ENCODE measurements at places on chromosomes 16 and 17.
A peak's percentile ranks its signal among the peaks of the same experiment; 100 is the strongest.

- no peak for DNase-seq
These were observed 4.0 kb downstream of the SKA2 start for GRCh38 chr17:59151006-59151405.

GRCh38 chr17:64155751-64156544, 26.0 kb upstream of the ERN1 start:
- DNase-seq, result peak; percentile 65

- no peak for DNase-seq
These were observed 80.9 kb downstream of the PARN start for GRCh38 chr16:14548933-14549788.

GRCh38 chr17:39767147-39767546, 29.4 kb downstream of the GRB7 start:
- DNase-seq, result no peak

DNA sequence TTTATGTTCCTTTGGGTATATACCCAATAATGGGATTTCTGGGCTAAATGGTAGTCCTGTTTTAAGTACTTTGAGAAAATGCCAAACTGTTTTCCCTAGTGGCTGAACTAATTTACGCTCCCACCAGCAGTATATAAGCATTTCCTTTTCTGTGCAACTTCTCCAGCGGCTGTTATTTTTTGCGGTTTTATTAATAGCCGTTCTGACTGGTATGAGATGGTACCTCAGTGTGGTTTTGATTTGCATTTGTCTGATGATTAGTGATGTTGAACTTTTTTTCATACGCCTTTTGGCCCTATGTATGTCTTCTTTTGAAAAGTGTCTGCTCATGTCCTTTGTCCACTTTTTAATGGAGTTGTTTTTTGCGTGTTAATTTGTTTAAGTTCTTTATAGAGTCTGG, 25.8 kb upstream of the TEKT1 start:
- no peak for DNase-seq

GRCh38 chr16:81946206-81946605, 65.1 kb downstream of the SDR42E1 start:
- no peak for DNase-seq

GRCh38 chr17:47654991-47655390, 5.3 kb downstream of the KPNB1 start:
- no peak for DNase-seq

DNA sequence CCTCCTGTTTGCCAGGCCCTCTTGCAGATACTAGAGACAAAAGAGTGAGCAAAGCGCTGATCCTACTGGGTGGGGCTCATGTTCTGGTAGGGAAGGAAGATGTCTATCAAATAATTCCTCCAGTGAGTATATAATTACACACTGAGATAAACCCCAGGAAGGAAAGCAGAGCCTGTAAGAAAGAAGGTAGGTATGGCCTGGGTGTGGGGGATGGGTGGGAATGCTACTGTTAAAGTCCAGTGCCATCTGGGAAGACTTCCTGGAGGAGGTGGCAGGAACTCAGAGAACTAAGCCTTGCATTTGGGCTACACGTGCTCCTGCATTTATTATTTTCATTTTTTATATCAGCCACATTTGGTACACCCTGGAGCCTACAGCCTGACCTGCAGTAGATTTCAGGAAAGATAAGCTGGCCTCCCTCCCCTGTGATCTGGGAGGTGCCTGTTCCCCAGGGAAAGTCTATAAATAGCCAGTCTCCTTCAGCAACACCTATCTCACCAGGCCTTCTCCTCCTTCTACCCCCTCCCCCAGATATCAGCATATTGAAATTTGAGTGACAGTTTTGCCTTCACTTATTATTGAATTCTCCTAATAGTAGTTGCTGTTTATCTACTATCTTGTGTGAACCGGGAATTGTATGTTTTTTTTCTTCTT, 11.5 kb downstream of the ATP2C2 start:
- no peak for DNase-seq

DNA sequence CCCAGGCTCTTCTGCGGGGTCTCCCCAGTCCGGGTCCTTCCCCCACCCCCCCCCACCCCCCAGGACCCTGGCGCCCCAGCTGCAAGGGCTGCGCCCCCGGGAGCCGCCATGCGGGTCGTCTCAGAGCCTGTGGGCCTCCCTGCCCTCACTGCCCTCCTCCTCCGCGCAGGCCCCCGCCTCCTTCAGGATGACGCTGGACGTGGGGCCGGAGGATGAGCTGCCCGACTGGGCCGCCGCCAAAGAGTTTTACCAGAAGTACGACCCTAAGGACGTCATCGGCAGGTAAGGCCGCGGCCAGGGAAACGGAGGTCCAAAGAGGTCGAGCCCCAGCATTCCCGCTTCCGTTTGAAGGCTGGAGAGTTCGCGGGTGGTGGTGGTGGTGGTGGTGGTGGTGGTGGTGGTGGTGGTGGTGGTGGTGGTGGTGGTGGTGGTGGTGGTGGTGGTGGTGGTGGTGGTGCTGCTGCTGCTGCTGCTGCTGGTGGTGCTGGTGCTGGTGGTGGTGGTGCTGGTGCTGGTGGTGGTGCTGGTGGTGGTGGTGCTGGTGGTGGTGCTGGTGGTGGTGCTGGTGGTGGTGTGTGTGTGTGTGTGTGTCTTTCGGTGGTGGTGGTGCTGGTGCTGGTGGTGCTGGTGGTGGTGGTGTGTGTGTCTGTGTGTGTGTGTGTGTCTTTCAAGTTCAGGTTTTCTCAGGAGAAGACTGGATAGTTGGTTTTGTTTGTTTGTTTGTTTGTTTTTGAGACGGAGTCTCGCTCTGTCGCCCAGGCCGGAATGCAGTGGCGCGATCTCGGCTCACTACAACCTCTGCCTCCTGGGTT, 615 bp downstream of the PHKG2 start:
- peak; percentile 30 for DNase-seq

DNA sequence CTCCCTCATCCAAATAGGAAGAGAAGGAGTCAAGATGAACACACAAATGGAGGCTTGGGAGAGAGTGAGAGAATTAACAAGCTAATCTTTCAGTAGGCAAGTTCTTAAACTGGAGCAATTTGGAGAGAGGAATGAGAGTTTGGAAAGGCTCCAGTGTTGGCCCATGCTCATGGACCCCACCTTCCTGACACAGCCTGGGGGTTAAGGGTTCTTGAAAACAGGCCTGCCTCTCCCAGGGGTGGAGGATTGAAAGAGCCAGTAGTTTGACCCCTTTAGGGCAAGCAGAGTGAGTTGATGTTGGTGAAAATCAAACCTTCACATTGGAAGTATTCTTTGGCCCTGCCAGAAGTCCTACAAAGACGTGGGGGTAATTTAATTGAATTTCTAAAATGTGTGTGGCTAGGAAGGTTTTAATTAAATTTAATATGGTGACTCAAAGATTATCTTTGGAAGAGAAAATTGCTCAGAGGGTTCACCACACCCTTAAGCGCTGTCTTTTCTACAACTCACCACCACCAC, 5.8 kb downstream of the HOXB3 start:
- DNase-seq, result no peak

- DNase-seq, result no peak
These were observed 1.8 kb downstream of the SALL1 start for GRCh38 chr16:51149251-51149661.

- peak; percentile 32 for DNase-seq
These were observed 12.2 kb upstream of the MRPS23 start for GRCh38 chr17:57861790-57862693.

- DNase-seq, result no peak
These were observed 35.7 kb upstream of the MED9 start for GRCh38 chr17:17440938-17441675.

DNA sequence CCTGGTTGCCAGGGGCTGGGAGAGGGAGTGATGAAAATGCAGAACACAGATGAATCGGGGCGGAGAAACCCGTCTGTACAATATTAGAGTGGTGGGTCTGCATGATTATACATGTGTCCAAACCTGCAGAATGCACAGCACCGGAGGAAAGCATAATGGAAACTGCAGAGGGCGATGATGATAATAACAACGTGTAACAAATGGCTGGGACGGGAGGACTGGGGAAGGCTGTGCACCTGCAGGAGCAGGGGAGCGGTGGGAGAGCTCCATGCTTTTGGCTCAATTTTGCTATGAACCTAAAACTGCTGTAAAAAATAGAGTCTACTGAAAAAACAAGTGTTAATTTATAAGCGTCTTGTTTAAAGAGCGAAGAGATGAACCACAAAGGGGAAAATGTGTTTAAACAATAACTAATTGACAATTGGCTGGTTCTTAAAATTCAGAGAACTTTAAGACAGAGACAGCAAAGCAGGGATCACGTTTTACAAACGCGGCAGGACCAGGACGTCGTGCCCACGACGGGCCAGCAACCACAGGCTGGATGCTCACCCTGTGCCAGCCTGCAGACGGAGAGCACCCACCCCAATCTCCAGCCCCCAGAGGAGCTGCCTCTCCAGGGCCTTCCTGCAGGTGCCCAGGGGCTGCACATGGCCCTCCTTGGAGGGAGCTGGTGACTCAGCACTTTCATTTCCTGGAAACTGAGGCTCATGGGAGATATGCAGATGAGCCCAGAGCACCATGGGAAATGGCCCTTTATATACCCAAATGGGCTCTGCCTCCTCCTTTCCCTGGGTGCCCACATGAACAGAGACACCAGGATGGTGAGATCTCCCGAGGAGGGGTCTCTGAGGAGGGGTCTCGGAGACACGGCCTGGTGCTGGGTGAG, at the start of gene TEX19:
TEX19 (plus strand) TSS at position 783 of the 886 bp plus-strand sequence. CDS start 2,904 bp downstream, outside the sequence.
- no peak for DNase-seq

GRCh38 chr17:38881600-38882191, 11.8 kb downstream of the LASP1 start:
- DNase-seq, result peak; percentile 49

DNA sequence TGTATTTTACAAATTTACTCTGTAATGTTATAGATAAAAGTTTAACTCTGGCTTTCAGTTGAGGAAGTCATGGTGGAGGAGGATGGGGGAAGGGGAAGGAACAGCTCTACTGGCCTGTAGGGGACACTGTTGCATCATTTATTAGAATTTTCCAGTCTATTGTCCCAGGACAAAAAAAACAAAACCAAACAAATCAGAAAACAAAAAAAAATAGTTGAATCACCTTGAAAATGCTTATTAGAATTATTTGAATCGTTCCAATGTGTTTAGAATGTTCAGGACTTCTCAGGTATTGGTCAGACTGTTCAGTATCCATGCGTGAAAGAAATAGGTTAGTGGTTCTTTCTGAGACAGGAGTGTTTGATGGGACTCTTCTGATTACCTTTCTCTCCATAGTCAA, 242.0 kb downstream of the FTO start:
- peak; percentile 57 for DNase-seq

- DNase-seq, result peak; percentile 23
These were observed 4.4 kb downstream of the MAP3K3 start for GRCh38 chr17:63626551-63627180.

DNA sequence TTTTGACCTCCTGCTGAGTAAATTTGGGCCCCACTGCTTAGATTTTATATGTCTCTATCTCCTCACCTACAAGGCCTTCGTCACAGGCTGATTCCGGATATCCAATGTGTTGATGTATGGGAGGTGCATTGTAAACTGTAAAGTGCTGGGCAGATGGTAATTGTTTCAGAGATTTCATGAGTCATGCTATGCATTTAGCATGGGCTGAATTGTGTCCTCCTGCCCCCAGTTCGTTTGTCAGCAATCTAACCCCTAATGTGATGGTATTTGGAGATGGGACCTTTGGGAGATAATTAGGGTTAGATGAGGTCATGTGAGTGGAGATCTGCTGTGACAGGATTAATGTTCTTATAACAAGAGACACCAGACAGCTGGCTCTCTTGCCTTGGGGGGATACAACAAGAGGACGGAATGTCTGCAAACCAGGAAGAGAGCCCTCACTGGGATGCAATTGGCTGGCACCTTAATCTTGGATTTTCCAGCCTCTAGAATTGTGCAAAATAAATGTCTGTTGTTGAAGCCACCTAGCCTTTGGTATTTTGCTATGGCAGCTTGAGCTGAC, 101.8 kb upstream of the NLRP1 start:
- no peak for DNase-seq

- DNase-seq, result no peak
These were observed 40.6 kb downstream of the MPRIP start for GRCh38 chr17:17082878-17083277.

DNA sequence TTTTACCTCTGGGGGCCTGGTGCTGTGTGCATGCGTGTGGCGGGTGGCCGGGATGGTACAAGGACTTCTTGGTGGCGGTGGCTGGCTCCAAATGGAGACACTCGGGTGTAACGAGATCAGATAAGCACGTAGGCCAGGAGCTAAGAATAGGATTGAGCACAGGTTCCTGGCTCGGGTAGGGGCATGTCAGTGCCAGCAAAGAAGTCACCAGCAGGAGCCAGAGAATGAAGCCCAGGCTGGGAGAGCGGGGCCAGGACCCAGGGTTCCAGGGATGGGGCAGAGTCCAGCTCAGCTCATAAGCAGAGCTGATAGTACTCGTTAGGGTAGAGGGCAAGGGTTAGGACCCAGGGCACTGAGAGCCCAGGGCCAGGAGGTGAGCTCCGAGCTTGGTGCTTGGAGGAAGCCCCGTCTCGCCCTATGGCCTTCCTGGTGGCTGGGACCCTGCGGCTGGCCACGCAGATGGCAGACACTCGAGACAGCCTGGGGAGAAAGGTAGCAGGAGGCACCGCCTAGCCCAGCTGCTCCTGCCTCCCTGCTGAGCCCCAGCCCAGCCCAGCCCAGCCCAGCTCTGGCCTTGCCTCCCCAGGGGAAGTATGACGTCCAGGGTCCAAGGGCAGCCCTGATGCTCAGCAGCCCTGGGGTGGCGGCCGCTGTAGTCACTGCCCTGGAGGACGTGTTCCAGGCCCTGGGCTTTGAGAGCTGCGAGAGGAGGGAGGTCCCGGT, 8.9 kb downstream of the ZNF213 start:
- no peak for DNase-seq

DNA sequence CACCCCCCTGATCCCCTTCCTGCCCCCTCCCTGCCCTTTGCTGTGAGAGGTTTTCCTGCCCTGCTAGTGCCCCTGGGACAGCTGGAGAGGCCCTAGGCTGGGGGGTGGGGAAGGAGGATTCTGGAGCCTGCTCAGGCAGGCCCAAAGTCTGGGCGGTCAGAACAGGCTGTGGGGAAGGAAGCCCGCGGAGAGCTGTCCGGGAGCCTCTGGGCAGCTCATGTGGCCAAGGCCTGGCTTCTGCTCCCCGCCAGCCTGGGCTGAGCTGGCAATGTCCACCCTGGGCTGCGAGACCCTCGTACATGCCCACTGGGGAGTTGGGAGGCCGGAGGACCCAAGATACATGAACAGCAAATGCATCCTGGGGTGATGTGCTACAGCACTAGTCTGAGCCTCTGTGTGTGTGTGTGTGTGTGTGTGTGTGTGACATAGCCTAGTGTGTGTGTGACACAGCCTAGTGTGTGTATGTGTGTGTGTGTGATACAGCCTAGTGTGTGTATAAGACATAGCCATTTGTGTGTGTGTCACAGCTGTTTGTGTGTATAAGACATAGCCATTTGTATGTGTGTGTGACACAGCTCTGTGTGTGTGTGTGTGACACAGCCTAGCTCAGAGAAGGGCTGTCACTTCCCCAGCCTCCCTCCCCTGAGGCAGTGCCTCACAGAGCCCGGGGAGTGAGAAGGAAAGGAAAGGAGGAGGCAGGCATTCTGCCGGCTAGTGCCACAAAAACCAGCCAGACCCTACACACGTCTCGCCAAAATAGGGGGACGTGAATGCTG, 201.4 kb upstream of the CIBAR2 start:
- DNase-seq, result no peak

- no peak for DNase-seq
These were observed 17.7 kb downstream of the NCBP3 start for GRCh38 chr17:3828151-3828851.

- no peak for DNase-seq
These were observed 38.0 kb downstream of the CA10 start for GRCh38 chr17:52120465-52120864.

- DNase-seq, result no peak
These were observed 111.8 kb upstream of the NOG start for GRCh38 chr17:56481659-56482058.

Data from suppressor macrophage treated with lipopolysaccharide for 4 hours (primary cell).